ENCODE measurements at places on chromosomes 1 and 21.

DNA sequence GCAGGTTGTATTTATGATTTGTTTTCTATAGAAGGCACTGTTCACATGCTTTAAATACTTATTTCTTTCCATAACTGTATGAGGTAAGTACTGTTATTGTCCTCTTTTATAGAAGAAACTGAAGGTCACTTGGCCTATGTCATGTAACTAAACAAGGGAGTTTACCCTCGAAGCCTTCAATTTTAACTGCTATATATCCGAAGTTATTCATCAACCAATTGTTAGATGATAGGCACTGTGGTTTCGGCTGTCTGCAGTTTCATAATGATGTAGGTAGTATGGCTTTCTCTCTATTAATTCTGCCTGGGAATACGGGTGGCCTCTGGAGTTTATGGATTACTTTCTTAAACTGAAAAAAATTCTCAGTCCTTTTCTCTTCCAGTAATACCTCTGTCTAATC is 413.3 kb upstream of the ADGRL2 start:
- DNase-seq, result no peak

DNA sequence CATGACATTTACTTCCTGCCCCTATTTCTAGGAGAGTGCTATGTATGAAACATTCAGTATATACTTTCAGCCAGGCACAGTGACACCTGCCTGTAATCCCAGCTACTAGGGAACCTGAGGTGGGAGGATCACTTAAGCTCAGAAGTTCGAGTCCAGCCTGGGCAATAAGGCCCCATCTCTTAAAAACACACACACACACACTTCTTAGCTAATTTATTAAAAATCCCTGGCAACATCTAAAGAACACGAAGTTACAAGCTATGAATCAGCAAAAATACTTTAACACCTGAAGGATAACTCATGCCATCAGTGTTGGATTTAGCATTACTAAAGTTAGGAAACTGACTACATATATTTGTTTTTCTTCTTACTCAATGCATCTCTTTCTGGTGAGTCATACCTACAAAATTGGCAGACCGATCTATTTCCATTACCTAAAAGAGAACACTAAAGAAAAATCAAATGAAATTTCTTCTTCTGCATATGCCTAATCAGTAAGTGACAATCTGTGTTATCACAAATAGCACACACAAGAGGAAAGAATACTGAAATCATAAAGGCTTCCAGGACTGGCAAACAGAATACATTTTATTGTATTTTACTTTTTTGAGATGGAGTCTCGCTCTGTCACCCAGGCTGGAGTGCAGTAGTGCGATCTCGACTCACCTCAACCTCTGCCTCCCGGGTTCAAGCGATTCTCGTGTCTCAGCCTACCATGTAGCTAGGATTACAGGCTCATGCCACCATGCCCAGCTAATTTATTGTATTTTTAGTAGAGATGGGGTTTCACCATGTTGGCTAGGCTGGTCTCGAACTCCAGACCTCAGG is 41.4 kb downstream of the RNF115 start:
- DNase-seq, result no peak

GRCh38 chr1:191895049-191895448 is 263.2 kb upstream of the RGS18 start:
- no peak for DNase-seq

DNA sequence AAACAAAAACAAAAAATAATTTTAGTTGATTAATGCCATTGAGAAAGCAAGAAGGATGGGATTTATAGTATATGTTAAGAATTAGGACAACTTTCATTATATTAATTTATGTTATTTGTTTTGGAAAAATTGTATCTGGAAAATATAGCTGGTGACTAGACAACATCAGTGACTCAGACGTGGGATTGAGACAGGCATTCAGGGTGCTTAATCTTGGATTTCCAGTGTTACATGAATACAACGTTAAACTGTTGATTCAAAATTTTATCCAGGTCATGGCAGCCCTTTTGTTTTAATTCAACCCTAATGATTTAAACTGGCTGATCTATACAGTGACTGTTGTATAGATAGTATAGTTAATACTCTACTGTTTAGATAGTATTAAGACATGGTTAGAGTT is 827.1 kb upstream of the B3GALT2 start:
- DNase-seq, result no peak

- DNase-seq, result no peak
Measured at GRCh38 chr1:226722901-226723656, 16.0 kb downstream of the ITPKB start.

GRCh38 chr1:193070942-193071341 is 11.5 kb downstream of the RO60 start:
- peak; percentile 72 for DNase-seq

GRCh38 chr1:150621497-150622302 is 7.7 kb downstream of the ENSA start:
- DNase-seq, result peak; percentile 31

- peak; percentile 43 for DNase-seq
Measured at GRCh38 chr1:157490467-157491165, 61.7 kb downstream of the FCRL5 start.

GRCh38 chr1:12573015-12573825 is 44.8 kb downstream of the DHRS3 start:
- DNase-seq, result no peak

GRCh38 chr1:160711602-160712311 is at the start of gene CD48:
Gene CD48 (minus strand): TSS chr1:160711822. CDS start chr1:160711763, 59 bp downstream.
- DNase-seq, result no peak

DNA sequence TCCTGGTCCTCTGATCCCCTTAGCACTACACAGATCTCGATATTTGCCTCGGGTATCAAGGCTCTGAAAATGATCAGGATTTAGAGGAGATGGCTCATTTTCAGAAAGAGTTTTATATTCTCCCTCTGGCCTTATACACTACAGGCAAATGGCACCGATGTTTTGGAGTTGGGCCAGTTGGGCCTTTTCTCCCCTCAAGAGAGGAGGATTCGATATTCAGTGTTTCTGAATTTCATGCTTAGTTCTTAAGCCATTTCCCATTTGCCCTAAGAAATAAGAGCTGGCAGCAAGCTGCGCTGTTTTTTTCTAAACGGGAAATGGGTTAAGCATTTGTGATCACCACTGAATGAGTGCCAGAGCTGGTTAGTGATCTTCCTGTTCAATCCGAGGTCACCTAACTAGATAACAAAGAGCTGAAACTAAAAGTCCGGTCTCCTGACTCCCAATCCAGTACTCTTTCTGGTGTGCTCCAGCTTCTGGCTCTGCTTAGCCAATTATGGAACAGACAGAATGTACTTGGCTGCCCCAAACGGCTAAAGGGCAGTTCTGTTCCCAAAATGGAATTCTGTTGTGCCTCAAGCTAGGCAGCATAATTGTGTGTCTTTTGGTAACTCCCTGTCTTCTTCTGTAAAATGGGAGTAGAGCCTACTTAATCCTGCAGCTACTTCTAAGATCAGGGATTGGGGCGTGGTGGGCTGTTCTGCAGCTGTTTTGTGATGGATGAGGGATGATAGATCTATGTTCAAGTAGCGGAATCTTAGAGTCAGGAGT is 1.2 kb upstream of the CPT2 start:
- no peak for DNase-seq

GRCh38 chr21:35953597-35953996 is 106.7 kb downstream of the SETD4 start:
- DNase-seq, result no peak

GRCh38 chr1:186845576-186846210 is 16.9 kb downstream of the PLA2G4A start:
- no peak for DNase-seq

GRCh38 chr21:25002676-25003075 is 604.6 kb downstream of the MRPL39 start:
- DNase-seq, result no peak

- DNase-seq, result no peak
Measured at GRCh38 chr1:227734546-227734855, 601 bp downstream of the JMJD4 start.

GRCh38 chr1:114154146-114154962 is 685 bp upstream of the SYT6 start:
- peak; percentile 27 for DNase-seq

DNA sequence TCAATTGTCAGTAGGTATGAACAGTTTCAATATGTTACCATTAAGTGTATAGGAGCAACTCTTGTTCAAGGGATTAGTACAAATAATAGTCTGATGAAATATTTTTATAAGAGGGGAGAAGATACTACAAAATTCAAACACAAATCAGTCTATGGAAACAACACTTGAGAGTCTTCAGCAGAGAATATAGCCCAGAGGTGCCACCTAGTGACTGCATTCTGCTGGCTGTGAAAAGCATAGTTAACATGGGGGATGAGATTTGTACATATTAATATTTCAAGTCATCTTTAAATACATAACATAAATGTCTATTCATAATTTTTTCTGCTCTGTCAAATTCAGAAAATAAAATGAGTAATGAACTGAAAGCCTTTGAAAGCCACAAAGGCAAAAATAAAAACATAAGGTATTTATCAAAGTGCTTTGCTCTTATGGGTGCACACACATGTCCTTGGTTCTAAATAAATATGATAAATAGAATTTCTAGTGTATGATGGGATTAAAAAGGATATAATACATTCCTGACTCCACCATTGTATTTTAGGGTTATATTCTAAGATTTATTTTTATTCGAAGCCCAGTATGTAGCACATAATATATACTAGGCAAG is 440.9 kb upstream of the ZRANB2 start:
- peak; percentile 6 for DNase-seq

- DNase-seq, result no peak
Measured at GRCh38 chr1:94919241-94920030, 7.5 kb downstream of the CNN3 start.

DNA sequence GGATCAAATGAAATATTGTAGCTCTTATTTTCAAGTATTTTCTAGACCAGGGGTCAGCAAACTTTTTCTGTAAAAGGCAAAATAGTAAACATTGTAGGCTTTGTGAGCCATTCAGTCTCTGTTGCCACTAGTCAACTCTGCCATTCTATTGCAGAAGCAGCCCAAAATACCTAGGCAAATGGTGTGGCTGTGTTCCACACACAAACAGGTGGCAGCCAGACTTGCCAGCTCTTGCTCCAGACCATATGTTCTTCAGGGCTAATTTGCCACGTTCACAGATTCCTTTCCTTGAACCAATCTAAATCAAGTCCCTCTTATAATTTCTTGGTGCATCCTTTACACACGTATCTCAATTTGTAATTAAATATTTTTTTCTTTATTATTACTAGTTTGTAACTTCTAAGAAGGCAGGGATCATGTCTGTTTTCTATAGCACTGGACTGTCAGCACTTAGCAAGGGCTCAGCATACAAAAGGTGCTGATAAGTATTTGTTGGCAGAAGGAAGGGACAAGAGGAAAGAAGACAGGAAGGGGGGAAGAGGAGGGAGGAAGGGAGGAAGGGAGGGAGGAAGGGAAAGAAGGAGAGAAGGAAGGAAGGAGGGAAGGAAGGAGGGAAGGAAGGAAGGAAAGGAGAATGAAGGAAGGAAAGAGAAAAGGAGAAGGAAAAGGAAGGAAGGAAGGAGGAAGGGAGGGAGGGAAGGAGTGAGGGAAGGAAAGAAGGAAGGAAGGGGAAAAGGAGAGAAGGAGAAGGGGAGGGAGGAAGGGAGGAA is 106.5 kb upstream of the EDEM3 start:
- DNase-seq, result no peak

GRCh38 chr1:171590022-171590421 is 32.0 kb upstream of the MYOCOS start:
- DNase-seq, result no peak

GRCh38 chr1:164783778-164784555 is 225.0 kb downstream of the PBX1 start:
- no peak for DNase-seq

GRCh38 chr1:30378003-30378596 is 345.3 kb downstream of the MATN1 start:
- DNase-seq, result no peak

DNA sequence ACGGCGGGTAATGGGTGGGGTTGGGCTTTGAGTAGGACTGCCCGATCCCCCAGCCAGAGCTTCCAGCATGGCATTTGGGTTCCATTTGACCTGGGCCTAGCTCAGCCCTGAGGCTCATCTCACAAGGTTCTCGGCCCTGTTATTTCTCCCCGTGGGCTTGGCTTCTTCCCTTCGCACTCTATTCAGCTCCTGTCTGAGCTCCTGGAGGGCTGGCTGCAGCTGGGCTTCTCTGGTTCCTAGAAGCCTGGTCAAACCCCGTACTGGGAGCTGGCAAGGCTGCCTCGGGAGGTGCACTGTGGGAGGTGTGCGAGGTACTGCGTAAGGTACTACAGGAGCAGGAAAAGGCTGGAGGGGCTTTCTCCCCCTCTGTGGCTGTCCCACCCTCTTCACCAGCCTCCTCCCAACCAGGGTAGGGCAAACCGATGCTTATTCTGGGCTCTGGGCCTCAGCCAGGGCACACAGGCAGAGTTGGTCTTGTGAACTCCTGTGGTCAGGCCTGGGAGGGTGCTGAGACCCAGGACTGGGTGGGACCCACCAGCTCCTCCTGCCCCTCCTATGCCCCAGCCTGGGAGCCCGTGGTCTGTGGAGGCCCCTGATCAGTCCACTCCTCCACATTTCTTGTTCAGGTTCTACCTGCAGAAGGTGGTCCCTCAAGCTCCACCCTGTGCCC is 814 bp downstream of the A3GALT2 start:
- no peak for DNase-seq

DNA sequence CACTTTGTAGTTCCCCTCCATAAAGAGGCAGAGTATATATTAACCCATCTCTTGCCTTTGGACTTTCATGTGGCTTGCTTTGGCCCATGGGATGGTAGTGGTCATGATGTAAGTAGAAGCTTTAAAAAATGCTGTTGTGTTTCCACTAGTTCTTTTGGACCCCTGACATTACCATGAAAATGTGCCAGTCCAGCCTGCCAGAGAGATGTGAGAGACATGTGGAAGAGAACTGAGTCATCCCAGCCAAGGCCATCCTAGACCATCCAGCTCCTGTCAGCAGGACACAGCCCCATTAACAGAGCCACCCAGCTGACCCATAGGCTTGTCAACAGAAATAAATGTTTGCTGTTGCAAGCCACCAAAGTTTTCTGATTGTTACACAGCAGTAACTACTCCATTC is 3.9 kb upstream of the CD101 start:
- no peak for DNase-seq

DNA sequence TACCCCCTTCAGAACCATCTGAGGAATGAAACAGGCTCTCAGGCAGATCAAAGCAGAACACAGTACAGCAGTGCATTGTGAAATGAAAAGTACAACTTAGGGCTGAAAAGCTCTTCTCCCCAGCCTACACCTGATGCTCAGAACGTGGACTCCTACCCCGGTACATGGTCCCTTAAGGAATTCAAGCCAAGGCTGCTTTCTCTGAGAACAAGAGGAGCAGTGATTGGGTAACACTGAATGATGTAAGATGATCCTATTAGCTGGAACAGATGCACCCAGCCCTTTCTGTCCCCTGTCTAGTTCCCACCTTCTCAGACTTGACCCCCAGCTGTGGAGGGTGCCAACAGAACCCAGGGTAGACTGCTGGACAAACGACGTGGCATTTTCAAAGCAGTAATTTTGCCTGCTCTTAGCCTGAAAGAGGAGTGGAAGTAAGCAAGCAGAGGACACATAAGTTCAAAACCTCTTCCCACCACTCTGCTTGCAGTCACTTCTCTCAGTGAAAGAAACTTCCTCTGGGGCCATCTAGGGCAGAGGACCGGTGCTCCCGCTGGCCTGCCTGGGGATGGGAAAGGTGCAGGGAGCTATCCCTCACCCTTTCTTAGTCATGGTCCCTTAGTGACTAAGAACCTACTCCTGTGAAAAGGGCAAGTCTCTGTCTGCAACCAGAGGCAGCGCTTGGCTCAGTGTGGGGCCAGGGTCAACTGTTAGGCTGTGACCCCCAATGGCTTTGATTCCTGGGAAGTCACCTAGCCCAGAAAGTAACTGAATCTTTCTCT is 72.7 kb downstream of the TRABD2B start:
- DNase-seq, result no peak
